ENCODE measurements at places on chromosomes 12 and 14.

DNA sequence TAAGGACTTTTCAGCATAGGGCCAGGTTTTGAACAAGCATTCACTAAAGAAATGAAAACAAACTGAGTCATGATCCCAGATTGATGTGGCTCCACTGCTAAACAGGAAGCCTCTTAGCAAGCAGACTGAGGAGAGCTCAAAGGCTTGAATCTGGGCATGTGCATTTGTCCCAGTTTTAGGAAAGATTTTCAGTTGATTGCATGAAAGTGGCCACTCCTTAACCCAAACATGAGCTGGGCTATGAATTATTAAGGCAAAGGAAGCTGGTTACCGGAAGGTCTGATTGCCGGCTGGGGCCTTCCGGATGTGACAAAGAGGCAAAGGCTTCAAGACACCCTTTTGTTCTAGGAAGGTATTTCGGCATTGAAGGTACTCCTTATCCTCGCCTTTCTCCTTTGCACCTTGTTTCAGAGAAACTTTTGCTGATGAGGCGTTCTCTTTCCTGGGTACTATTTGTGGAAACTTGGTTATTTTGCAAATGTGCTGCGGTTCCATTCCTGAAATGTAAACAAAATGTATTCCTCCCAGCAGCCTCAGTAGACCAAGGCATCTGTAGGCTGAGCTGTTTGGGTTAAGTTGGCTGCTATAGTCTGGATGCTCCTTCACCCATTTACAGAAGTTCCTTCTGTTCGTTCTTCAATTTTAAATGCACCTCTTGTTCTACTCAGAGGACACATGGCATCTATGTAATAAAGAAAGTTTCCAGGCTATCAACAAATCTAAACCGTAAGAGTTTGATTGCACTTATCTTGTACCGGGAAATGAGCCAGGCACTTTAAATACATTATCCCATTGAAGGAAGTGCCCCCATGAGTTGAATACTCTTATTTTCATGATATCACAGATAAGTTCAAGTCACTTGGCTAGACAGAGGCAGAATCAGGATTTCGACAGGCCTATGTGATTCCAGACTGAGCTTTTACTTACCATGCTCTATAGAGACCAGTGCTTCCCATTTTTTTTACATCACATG is 115.6 kb upstream of the METAP2 start:
- no peak for DNase-seq

- DNase-seq, result no peak
Measured at GRCh38 chr12:79344855-79345847, 345.6 kb downstream of the PAWR start.

DNA sequence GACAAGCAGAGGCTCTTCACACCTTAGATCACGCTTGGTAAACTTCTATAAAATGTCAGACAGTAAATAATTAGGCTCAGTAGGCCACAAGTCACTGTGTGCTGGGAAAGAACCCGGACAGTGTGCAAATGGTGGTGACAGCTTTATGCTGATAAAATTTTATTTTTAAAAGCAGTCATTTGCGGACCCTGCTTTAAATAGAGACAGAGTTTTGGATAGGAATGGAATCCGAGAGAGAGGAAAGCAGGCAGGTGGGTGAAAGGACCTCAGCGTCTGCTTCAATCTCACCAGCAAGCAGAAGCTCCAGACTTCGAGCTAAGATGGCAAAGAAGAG is 21.4 kb downstream of the ANKLE2 start:
- no peak for DNase-seq

GRCh38 chr12:11902525-11902875 is 168.2 kb upstream of the BCL2L14 start:
- DNase-seq, result no peak

DNA sequence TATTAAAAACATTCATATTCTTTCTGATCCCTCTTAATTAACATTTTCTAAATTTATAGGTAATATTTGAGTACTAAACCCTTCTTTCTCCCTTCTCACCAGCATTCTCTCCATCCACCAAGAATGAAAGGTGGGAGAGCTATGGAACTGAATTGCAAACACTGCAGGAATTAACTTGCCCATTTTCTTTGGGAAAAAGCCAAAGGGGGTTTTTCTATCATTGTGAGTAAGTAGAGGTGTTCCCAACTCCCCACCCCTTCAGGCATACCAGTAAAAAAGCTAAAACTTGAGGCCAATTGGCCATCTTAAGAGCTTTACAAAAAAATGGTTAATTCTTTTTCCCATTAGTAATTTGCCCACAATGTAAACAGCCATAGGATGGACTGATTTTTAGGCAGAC is 23.7 kb downstream of the PCNX1 start:
- DNase-seq, result no peak

GRCh38 chr12:13044906-13045299 is 722 bp downstream of the FAM234B start:
- peak; percentile 7 for DNase-seq
